Activated T-helper 17 cell treated with anti-CD3 and anti-CD28 coated beads, Interleukin-2, amount 50 U/mL, for 72 hours (primary cell): ENCODE measurements at places on chromosomes 12 and 14.

DNA sequence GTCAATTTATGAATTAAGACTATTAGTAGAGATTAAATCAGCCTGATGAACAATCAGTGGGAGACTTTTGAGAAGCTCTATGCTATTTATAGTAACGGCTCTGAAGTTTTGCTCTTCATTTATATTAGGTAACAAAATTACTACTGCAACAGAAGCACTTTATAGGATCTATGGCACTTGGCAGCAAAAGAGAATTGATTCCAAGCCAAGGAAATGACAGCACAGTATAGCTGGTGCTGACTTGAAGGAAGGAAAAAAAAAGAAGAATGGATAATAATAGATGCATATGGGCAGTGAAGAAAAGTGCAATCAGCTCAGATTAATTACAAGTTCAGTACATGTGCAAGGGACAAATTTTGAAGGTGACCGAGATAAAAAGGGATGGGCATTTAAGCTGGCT, 228.2 kb upstream of the PPFIA2 start:
- ATAC-seq: no peak

- no peak for ATAC-seq
These were observed 101.8 kb upstream of the ATF1 start for GRCh38 chr12:50662116-50662510.

- no peak for ATAC-seq
These were observed 777.9 kb upstream of the TMEM132C start for GRCh38 chr12:127489061-127489460.

GRCh38 chr12:32036477-32037263, 70.0 kb upstream of the BICD1 start:
- ATAC-seq: no peak

DNA sequence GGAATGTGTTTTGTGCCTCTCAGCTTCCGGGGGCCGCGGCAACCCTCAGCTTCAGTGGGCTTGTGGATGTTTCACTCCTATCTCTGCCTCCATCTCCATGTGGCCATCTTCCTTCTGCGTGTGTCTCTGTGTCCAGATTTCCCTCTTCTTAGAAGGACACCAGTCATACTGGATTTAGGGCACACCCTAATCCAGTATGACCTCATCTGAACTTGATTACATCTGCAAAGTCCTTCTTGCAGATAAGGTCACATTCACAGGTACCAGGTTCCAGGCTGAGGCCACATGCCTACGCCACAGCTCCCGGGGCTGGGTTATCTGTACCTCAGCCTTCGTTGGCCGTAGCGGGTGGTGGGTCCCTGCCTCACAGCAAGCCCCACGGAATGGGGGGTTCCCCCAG, 68.9 kb downstream of the ZNF664 start:
- no peak for ATAC-seq

DNA sequence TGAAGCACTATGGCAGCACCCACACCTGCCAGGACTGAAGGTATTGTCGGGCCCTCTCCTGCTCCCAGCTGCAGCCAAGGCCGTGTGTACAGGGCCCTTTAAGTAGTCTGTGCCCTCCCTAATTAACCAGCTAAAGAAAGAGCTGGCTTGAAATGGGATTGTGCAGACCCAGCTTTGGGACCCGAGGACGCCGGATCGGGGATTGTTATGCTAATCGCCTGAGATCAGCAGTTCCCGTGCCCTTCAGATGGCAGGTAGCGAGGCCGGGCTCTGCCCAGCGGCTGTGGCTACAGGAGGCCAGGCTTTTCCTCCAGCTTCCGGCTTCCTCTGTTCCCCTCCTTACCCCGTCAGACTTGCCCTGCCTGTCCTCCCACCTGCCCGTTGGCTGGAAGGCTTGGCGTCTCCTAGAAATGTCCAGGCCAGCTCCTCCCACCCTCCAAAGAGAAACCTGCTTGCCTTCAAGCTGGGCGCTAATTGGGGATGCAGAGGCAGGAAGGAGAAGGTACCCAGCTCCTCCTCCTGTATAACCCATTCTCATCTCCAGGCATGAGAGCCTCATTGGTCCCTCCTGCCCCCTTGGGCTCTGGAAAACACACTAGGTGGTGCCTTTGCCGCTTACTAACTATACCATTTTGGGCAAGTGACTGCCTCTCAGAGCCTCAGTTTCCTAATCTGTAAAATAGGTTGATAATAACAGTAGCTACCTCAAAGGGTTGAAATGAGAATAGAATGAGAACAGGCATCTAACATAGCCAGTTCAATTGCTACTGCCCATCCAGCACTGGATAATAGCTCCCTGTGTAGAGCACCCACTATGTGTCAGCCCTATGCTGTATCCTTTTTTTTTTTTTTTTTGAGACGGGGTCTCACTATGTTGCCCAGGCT, 25.8 kb upstream of the MSI1 start:
- ATAC-seq: no peak

- ATAC-seq: no peak
These were observed 842.3 kb downstream of the SLC6A15 start for GRCh38 chr12:84070292-84070691.

DNA sequence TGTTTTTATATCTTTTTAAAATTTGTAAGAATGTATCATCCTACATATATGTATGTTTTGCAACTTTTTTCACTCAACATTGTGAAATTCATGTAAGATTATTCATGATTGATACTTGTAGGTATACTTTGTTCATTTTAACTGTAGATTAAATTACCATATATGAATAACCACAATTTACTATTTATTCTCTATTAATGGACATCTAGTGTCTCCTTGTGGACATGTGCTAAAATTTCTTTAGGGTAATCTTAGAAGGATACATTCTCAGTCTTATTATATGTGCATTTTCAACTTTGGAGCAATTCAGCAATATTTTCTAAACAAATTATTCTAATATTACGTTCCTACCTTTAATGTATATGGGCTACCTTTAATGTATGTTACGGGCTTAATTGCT, 192.4 kb downstream of the FUT8 start:
- ATAC-seq: no peak

DNA sequence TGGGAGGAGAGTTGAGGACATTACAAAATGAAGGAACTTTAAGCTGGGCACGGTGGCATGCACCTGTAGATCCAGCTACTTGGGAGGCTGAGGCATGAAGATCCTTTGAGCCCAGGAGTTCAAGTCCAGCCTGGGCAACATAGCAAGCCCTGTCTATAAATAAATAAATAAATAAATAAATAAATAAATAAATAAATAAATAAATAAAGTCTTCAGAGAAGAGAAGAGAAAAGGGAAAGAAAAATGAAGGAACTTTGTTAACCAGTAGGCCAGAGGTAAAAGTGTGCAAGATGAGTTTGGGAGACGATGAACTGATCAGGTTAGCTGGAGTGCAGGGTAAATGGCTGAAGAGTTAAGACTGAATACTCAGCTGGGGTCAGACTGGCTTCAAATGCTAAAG, 20.1 kb downstream of the PNMA1 start:
- no peak for ATAC-seq

DNA sequence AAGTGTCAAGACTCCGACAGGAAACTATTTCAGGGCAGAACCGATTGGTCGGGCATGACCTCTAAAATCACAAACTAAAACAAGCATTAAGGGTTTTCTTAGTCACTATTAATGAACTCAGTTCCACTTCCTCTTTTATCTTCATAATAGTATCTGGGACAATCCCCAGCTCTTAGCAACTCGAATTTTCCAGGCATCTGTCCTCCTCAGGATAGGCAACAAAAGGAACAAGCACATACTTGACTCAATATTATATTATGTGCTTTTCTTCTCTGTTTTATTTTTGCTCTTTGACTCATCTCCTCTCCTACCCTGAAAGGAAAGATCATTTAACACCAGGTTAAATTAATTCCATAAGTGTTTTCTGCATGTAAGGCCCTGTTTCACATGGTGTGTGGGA, 638.3 kb upstream of the TBX3 start:
- ATAC-seq: no peak

DNA sequence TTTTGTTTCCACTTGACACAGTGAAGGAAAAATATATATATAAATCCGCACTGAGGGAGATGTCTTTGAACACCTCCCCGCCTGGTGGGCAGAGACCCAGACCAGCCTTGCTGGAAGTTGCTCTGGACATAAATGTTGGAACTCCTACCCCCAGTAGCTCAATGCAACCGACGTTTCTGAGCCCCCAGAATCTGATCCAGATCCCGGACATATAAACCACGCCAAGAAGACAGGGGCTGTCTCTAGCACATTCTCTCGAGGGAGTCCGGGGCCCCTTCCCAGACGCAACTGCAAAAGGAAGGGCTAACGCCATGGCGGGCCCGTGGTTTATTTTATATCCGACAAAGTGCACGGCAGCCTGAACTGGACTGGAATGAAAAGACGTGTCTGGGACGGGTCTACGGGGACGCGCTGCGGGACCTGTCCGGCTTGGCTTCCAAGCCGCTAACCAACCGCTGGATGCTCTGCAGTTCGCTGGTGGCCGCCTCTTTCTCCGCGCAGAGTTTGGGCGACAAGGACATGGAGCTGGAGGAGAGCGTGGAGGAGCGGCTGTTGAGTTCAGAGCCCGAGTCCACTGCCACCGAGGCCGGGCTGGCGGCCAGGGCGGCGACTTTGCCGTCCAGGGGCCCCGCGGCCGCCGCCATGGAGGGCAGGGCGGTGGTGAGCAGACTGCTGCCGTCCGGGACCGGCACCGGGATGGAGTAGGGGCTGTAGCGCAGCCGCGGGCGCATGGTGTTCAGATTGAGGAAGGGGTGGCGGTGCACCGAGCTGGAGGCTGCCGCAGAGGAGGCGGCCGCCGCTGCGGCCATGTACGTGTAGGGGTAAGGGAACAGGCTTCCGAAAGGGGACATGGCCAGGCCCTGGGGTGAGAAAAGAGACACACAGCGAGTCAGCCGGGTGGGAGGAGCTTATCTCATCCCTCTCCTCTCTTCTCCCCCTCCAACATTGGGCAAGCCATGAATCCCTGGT, 12.2 kb downstream of the TBX3 start:
- no peak for ATAC-seq

DNA sequence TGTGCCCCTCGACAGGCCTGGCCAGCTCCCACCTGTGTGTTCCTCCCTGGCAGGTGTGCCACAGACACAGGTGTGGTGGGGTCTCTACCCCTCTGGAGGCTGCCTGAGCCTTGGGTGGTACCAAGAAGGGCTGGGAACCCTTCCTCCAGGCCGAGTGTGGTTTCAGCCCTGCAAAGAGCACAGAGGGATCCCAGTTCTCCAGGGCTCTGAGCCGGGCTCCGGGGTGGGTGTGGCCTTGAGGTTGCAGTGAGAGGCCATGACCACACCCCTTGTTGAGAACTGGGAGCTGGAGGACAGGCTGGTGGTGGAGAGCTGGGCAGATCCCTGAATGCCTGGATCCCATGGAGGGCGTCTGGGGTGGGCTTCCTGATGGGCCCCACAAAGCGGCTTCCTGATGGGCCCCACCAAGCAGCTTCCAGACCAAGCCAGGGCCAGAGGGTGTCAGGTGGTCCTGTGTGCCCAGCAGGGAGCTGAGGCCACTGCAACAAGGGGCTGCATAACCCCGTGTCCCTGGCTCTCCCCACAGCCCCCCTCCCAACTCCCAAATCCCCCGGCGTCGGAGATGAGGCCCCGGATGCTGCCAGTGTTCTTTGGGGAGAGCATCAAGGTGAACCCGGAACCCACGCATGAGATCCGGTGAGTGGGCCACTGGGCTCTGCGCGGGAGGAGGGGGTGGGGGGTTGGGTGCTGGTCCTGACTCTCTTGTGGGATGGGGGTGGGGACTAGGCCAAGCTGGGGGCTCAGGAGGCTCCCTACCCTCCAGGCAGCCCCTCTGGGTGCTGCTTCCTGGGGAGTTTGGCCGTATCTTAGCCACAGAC, 16.6 kb downstream of the RFLNA start:
- ATAC-seq: no peak

- ATAC-seq: no peak
These were observed 38.3 kb upstream of the PNMA1 start for GRCh38 chr14:73752297-73752992.

GRCh38 chr12:127629066-127629820, 637.7 kb upstream of the TMEM132C start:
- ATAC-seq: no peak

GRCh38 chr14:93879362-93879983, 47.7 kb upstream of the FAM181A start:
- ATAC-seq: no peak

DNA sequence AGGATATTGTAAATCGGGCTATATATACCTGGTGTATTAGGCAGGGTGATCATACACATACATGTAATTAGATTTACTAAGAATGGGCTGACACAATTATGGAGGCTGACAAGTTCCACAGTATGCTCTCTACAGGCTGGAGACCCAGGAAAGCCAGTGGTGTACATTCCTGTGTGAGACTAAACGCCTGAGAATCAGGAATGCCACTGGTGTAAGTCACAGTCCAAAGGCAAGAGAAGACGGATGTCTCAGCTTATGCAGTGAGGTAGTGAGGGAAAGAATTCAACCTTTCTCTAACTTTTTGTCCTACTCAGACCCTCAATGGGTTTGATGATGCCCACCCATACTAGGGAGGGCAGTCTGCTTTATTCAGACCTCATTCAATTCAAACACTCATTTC, 57.1 kb downstream of the METTL25 start:
- no peak for ATAC-seq

DNA sequence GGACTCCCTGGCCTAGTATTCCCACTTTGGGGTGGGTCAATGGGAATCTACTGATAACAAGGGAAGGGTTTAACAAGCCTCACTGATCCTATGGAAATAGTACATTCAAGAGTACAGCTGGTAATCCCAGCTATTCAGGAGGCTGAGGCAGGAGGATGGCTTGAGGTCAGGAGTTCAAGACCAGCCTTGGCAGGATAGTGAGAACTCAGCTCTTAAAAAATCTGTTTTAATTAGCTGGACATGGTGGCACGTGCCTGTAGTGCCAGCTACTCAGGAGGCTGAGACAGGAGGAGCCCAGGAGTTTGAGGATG, 4.5 kb downstream of the POMT2 start:
- no peak for ATAC-seq
